ENCODE measurements at places on chromosomes 7 and 10.

GRCh38 chr10:101902820-101903145 lies 59.2 kb upstream of the KCNIP2 start:
- no peak for DNase-seq

GRCh38 chr7:107725138-107725740 lies 18.7 kb upstream of the CBLL1 start:
- DNase-seq: no peak

DNA sequence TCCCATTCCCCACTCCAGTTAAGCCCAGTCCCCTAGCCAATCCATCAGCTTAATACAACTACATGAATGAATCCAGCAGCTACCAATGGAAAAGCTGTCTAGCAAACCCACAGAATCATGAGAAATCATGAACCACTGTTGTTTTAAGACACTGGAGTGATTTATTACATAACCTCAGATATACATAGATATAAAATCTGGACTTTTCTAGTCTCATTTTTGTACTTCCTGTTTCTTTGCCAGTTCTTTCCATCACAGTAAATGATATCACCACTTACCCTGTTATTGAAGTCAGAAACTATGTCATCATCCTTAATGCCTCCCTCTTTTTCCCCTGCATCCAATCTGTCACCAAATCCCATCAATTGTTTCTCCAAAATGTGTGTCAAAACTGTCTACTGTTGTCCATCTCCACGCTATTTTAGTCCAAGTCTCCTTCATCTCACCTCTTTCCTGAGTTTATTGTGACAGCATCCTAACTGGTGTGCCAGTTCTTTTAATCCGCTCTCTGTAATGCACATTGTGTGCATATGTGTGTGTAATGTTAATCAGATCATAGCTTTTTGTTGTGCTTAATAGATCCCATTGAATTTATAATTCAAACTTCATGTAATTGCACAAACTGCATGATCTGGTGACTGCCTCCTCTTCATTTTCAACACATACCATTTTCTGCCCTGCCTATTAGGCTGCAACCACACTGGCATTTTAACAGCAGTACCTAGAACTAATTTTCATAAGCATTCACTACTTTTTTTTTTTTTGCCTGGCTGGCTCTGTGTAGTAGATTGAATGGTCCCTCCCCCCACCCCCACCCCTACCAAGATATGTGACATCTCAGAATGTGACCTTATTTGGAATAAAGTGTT lies 56.0 kb downstream of the MKLN1 start:
- DNase-seq: no peak

GRCh38 chr7:73809467-73809951 lies 21.3 kb upstream of the CLDN4 start:
- no peak for DNase-seq

- no peak for DNase-seq
These were observed 64.8 kb downstream of the ITGB8 start for GRCh38 chr7:20395511-20395910.

DNA sequence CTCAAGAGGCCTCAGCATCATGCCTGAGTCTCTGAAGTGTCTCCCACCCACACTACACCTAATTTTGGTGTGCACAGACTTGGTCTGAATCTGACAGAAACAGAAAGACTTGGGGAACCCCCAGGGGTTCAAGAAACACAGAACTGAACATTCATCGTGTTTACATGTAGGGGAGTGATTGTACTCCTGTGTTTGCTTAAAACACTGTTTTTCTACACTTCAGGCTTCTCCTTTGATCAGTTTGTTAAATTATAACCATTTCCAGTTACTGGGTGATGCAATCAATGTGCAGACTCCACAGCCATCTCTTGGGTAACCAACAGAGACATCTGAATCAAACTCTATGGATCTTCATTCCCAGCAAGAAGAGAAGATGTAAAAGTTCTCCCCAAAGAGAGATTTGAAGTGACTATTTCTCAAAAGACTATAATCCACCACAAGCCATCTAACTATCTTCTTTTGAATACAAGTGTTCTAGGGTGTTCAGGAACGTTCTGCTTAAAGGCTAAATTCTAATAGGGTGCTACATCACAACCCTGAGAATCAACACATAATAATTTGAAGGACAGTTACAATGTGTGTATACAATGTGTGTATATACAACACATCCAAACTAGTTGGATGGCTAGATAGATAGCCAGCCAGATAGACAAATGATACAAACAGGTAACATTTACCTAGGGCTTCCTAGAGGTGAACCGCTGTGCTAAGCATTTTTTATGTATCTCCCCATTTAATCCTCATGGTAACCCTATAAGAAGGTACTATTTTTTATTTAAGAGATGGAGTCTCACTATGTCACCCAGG lies 34.2 kb downstream of the DNAJC12 start:
- no peak for DNase-seq

DNA sequence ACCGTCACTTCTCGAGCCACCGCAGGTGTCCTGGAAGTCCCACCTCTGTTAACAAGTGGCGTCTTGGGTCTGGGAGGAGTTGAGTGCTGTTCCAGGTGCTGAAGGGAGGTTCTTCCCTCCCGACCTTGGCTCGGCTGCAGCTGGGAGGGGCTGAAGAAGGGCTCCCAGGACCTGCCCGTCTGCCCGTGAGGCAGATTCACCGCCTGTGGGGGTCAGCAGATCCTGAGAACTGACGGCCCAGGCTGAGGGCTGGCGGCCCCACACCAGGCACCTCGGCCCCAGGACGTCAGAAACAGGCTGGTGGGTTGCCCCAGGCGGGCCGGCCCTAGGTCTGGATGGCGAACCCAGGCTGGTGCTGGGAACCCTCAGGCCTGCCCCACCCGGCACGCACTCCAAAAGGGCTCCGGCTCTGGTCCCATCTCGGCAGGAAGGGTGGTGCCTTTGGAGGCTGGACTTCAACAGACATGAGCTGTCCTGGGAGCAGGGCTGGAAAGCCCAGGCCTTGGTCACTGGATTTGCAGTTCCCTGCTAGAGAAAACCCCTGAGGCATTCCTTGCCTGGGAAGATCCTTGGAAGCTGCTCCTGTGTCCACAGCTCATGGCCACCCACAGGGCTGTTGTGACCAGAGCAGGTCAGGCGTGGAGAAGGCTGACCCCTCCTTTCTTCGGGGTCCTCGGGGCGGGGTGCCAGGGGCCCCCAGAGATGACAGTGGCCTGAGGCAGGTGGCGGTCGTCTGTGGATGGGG lies 42.6 kb upstream of the CFAP46 start:
- no peak for DNase-seq

- DNase-seq: no peak
These were observed 13.5 kb downstream of the SLC25A13 start for GRCh38 chr7:96308253-96308949.

DNA sequence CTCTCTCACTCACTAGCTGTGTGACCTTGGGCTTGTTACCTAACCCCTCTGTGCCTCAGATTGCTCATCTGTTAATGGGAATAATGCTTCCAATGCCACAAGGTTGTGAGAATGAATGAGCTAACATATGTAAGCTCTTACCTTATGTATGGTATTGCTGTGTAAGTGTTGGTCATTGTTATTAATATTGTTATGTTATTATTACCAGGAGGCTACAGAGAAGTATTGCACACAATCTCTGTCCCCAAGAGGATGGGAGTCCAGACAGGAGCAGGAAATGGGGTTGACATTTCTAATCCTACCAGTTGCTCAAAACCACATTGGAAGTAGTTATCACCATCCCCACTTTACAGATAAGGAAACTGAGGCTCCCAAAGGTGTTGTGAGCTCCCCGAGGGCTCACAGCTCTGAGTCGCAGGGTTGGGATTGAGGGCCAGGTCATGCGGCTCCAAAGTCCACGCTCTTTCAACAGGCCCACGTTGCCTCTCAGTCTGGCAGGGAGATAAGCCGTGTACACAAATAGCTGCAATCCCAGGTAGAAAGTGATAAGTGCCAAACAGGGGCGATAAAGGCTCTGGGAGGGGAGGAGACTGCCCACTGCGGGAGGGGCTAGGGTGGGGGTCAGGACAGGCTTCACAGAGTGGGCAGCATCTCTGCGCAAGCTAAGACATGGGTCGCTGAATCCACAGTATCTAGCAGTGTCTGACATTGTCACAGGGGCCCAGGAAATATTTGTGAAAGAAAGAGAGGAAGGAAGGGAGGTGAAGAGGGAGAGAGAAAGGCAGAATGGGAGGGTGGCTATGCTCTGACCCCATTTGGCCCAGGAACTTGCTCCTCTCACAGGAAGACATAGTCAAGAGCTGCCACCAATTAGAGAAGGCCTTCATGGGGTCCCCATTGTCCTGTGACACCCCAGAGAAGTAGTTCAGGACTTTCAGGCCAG lies 9.6 kb upstream of the ZMIZ1 start:
- peak; percentile 43 for DNase-seq

- DNase-seq: no peak
These were observed 711.2 kb upstream of the NRP1 start for GRCh38 chr10:34045571-34046190.

DNA sequence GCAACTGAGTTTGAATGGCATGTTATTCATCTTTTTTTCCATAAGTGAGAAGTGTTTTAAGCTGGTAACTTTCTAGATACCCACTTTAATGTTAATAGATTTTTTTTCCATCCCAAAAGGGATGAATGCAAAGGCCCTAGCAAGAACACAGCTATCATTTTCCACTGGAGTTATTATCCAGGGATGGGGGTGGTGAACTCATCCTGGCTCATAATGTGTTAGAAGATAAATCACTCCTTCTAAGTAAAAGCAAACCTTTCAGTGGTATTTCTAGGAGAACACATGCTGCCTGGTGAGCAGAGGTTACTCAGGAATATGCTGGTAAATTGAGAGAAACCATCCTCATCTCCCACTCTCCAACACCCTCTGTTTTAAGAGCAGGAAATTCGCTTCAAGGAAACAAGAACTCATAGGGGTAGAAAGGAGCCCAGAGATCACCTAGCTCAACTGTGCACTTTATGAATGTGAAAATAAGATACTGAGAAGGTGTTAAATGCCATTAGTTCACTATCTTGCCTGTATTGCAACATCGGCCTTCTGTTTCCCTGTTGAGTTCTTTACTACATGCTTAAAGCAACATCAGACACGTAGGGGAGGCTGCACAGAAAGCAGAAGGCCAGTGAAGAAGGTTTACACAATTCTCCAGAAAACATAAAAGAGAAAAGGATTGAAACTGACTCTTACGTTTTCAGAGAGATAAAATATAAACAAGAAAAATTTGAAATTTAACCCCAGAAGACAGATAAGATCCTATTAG lies 264.0 kb upstream of the PRKCQ start:
- DNase-seq: no peak

- no peak for DNase-seq
These were observed 81.3 kb upstream of the ZNF438 start for GRCh38 chr10:31112961-31113360.

DNA sequence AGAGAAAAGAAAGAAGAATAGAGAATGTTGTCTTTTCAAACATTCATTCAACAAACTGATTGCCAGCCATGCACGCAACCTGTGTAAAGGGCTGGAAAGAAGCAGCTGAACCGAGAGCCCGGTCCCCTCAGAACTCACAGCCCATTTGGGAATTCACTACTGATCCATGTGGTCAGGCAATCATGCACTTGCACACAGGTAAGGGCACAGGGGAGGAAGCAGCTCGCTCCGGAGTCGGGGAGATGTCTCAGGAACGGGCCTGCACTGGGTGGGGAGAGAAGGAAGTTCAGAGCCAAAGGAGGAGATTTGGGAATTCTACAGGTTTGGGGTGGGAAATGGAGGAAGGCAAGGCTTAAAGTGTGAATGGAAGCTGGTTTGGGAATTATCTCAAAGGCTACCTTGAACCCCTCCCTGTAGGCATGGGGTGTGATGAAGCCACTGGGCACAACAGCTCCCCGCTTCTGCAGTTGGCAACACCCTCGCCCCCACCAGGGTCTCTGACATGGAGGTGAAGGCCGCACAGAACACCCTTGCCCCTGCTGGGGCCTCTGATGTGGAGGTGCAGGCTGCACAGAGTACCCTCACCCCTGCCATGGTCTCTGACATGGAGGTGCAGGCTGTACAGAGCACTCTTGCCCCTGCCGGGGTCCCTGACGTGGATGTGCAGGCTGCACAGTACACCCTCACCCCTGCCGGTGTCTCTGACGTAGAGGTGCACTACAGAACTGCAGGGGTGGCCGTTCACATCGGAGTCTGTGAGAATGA lies 194.4 kb upstream of the RNF32 start:
- no peak for DNase-seq

- DNase-seq: no peak
These were observed 643.2 kb downstream of the PHTF2 start for GRCh38 chr7:78441737-78442136.

- no peak for DNase-seq
These were observed 55.8 kb upstream of the TRIL start for GRCh38 chr7:29013931-29014330.

DNA sequence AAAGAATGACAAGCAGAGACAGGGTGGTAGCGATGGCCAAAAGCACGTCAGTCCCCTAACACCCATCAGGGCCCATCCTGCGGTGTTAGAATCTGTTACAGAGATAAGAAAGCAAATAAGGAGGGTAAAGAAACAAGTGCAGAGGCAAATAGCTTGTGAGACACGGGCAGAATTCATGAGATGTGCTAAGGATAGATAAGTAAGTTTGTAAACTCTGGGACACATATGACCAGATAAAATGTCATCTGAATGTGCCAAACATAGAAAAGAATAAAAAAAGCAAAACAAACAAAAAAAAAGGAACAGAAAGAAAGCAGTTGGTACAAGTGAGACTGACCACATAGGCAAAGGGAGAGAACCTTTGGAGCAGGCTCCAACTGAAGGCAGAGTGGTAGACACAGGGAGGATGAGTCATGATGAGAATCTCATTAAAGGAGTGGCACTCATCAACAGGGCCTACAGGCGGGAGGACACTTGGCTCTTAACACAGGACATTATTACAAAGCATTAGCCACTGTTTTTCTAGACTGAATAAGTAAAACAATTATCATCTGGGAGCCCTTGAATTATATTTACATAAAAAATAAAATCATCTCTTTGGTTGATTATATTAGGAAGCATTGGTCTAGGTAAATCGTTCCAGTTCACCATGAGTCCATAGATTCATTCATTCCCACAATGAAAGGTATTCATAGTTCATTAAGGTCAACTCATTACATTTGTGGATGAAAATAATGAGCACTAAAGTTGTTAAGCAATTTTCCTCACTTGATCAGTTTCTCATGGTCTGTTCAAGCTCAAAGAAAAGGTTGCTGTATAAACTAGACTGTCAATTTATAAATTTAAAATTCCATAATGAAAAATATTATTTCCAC lies 21.5 kb upstream of the EPHB6 start:
- no peak for DNase-seq
